SK-N-SH (cell line): ENCODE measurements at places on chromosomes 7 and 10.

DNA sequence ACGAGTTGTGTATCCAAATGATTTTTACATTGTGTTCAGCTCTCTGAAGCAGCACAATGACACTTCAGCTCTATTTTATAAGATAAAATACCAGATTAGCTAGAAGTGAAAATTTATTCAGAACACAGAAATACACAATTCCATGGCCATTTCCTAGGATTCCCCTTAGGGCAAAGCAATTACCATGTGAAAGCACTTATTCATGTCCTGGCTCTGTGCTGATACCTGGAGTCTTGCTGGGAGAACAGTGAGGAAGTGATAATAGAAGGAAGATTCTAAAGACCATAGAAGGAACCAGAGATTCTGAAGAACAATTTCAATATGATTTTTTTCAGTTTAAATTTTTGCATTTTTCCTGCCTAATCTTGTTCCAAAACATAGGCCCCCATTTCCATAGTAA is 657.4 kb upstream of the ZWINT start:
- no peak for DNase-seq

DNA sequence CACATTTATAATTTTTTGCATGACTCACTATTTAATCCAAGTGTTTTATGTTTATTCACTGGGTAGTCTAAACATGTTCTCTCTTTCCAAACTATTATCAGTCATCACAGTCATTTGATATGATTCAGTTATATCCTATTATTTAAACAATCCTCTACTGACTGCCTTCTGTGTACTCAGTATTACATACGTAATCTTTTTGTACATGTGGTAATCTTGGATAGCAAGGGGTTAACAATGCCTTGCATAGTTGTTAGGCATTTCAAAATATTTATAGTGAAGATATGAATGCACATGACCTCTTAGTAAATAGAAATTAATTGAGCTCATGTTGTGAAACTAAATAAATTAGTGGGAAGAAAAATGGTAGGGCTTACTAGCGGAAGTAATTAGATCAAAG is 379.4 kb upstream of the KIAA1217 start:
- no peak for DNase-seq

GRCh38 chr7:110204527-110204926 is 886.4 kb upstream of the LRRN3 start:
- no peak for DNase-seq

- DNase-seq, result no peak
These were observed 146.5 kb downstream of the ARID5B start for GRCh38 chr10:62047960-62048383.

DNA sequence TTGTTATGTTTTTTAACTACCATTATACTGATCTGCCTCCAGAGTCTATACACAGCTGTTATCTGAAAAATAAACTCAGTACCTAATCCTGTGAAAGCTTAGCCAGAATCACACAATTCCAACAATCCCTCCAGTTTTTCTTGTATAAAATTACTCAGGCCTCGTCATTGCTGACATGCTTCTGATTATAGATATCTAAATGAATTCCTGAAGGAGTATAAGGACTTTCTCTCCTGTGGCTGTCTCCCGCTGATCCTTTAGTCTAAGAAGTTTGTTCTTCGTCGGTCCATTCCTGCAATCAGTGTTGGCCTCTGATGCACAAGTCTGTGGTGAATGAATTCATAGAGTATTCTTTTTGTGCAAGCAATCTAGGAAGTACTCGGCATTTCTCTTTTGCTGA is 288.9 kb upstream of the SEMA3C start:
- DNase-seq, result no peak

GRCh38 chr7:33039903-33040292 is 22.7 kb downstream of the NT5C3A start:
- no peak for DNase-seq

DNA sequence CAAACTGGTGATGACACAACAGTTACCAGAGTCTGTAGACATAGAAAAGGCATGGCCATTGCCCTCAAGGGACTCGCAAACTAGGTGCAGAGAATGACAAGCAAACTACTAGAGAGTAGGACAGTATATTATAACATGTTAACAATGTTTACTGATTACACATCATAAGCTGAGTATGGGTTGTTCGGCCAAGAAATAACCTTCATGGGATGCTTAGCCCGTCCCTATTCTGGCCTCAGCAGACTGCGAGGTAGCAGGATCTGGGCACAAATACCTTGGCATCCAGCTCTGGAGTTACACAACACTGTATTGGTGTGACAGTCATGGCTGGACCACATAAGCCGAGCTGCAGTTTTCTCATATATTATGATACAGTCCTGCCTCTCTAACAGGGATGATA is 51.4 kb downstream of the ABCB4 start:
- no peak for DNase-seq

DNA sequence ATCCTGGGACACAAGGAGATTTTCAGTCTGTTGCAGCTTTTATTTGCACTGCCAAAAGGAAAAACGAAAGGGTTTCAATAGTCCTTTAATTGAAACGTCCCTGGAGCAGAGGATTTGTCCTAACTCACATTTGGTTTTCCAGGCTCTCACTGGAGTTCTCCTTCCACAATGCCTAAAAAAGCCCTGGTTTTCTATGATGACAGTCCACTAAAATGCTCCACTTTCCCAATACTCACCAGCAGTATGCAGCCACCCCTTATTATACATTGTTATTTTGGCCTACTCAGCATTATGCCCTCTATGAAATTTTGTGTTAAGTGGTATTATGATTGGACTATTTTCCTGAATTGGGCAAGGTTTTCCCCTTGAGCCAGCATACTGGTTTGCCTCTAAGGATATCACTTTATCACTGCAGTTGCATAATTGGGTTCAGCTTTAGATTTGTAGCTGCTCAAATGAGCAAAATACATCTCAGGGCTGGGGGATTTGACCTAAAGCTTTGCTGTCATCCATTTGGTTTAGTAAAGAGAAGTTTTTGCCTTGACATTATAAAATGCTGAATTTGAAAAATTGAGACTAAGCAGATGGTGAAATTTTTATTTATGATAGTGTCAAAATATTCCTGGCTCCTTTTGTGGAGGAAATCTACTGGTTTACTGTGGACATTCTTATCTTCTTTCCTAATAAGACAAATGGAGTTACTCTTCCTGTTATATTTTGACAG is 239.2 kb downstream of the RNLS start:
- peak; percentile 43 for DNase-seq

DNA sequence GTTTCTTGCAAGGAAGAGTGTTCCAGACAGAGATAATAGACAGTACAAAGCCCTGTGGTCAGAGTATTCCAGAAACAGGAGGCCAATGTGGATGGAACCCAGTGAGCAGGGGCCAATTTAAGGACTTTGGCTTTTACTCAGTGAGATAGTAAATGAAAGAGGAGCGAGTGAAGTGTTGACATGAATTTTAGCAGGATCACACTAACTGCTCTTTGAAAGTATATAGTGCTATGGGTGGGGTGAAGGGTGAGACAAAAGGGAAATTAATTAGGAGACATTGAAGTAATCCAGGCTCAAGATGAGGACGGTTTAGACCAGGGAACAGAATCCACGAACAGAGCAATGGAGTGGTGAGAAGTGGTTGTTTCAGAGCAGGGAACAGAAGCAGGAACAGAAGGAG is 62.2 kb upstream of the TES start:
- DNase-seq, result no peak
